ENCODE measurements at places on chromosomes 2 and 18. TPM values are rescaled to one million over a fixed set of nuclear protein-coding genes. Genes with fewer than 3 reads are reported as not detected.

The GALNT3 gene
- total RNA-seq: 1.0 TPM

The ZNF385B gene
- 1.0 TPM for total RNA-seq

The SLC9A2 gene
- total RNA-seq: 2.1 TPM

The LRRC30 gene
- total RNA-seq: 9.4 TPM

The TMEM163 gene
- total RNA-seq: 1.0 TPM

The FAM237A gene
- total RNA-seq: not detected

The HOXD8 gene
- total RNA-seq: 18.8 TPM
